ENCODE measurements at places on chromosomes 13 and 19. TPM values are rescaled to one million over a fixed set of nuclear protein-coding genes. Genes with fewer than 3 reads are reported as not detected.

DNA sequence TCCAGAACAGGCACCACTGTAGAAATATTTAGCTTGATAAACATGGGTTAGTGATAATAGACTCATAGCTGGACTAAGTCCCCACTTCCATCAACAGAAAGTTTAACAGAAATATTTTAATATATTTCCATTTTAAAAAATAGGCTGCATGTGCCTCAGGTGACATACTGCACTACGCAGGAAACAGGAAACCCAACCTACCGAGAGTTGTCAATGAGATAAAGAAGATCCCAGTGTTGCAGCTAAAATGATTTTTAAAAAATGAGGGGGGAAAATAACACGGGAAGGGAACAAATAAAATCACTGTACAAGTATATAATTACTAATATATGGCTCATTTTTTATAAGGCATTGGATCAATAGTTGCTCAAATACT is 154.8 kb downstream of the TBC1D4 start:
- H3K4me3 ChIP-seq, result peak overlapping the region; percentile 86
- H3K4me1 ChIP-seq, result peaks cover 48% of the 10 kb centered on the region
- peaks cover 17% of the 10 kb centered on the region for H3K36me3 ChIP-seq

GRCh38 chr13:46613409-46614049 is 60.6 kb downstream of the LRCH1 start:
- no peak overlapping the region for H3K4me3 ChIP-seq
- peaks cover 23% of the 10 kb centered on the region for H3K4me1 ChIP-seq

The ATP8A2 gene
- 0.11 TPM for total RNA-seq

The C13orf46 gene
- 0.27 TPM for total RNA-seq

The ZNF382 gene
- 8.8 TPM for total RNA-seq

DNA sequence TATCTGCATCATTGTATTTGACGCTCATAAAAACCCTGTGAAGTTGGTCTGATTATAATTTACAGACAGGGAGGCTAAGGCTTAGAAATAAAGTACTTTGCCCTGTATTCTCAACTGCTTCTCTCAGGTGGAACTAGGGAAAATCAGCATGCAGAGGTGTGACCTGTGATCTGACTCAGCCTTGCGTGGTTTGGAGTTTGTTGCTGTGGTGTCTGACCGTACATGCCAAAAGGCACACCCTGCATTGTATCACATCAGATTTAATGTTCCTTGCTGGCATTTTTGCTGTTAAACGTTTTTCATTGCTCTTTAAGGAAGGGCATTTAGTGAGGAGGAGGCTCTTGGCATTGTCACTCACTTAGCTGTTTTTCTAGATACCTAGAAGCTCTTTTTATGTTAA is 58.8 kb upstream of the C1QTNF9B start:
- H3K27me3 ChIP-seq, result peaks cover 8% of the 10 kb centered on the region
- H3K4me1 ChIP-seq, result peaks cover 24% of the 10 kb centered on the region
- H3K4me3 ChIP-seq, result no peak overlapping the region
- no peak overlapping the region for H3K27ac ChIP-seq

The IGFL1 gene
- not detected for total RNA-seq

DNA sequence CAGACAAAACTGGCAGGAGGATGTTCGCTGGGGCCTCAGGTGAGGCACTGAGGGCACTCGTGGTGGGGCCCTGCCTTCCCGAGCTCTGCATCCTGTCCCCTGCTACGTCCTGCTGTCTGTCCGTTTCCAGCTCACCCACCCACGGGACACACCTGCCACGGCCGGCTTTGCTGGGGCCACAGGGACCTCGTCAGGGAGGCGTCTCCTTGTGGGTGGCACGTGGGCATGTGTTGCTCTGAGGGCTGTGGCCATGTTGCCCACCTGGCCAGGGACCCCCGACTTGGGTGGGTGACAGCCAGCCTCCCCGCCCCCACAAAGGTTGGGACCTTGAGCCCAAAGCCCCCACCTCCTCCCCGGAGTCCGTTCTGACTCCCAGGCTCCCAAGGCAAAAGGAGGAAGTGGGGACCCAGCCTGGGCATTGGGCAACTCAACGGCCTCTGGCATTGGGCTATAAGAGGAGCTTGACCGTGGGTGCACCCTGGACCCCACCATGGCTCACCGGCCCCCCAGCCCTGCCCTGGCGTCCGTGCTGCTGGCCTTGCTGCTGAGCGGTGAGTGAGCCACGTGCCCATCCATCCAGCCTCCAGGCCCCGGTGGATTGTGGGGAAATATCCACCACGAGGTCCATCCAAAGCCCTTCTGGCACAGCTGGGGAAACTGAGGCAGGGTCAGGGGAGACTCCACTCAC is at the start of gene PRTN3:
PRTN3 (plus strand) TSS at position 481 of the 688 bp plus-strand sequence; CDS start at position 491, 10 bp downstream.
- H3K4me1 ChIP-seq, result peaks cover 3% of the 10 kb centered on the region
- no peak within 1 kb of the TSS for H3K27ac ChIP-seq

- no peaks in the 10 kb centered on the region for H3K36me3 ChIP-seq
- peak overlapping the region; percentile 67 for H3K4me3 ChIP-seq
- peaks cover 15% of the 10 kb centered on the region for H3K27me3 ChIP-seq
- no peak for DNase-seq
- H3K4me1 ChIP-seq, result peaks cover 10% of the 10 kb centered on the region
Observed at GRCh38 chr13:110875241-110875640, 39.6 kb downstream of the ANKRD10 start.

The TMEM59L gene
- not detected for total RNA-seq

The WTIP gene
- total RNA-seq, result 1.0 TPM

The ZNF677 gene
- 1.6 TPM for total RNA-seq

DNA sequence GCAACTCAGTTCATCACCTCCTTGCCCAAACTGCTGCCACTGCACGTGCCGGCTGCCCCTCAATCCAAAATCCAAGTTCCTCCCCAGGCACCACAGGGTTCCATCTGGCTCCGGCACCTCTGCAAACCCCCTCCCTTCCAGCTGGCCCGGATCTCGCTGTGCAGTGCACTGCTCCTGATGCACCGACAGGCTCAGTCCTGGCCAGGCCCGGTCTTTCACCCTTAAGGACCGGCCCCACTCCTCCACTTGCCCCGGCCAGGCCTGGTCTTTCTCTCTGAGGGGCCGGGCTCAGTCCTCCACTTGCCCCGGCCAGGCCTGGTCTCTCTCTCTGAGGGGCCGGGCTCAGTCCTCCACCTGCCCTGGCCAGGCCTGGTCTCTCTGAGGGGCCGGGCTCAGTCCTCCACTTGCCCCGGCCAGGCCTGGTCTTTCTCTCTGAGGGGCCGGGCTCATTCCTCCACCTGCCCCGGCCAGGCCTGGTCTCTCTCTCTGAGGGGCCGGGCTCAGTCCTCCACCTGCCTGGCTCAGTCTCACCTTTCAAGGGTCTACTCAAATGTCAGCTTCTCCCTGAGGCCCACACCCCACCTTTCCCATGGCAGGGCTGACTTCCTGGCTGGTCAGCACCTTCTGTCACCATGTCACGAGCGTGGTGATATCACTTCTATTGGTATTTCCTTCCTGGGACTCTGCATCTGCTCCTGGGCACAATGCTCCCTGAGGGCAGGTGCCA is 6.9 kb downstream of the ZNF787 start:
- H3K27me3 ChIP-seq, result no peaks in the 10 kb centered on the region
- no peak for DNase-seq
- H3K27ac ChIP-seq, result no peak overlapping the region

The RASAL3 gene
- total RNA-seq, result 107 TPM

The UPK1A gene
- 0.59 TPM for total RNA-seq

The KLHL1 gene
- not detected for total RNA-seq

DNA sequence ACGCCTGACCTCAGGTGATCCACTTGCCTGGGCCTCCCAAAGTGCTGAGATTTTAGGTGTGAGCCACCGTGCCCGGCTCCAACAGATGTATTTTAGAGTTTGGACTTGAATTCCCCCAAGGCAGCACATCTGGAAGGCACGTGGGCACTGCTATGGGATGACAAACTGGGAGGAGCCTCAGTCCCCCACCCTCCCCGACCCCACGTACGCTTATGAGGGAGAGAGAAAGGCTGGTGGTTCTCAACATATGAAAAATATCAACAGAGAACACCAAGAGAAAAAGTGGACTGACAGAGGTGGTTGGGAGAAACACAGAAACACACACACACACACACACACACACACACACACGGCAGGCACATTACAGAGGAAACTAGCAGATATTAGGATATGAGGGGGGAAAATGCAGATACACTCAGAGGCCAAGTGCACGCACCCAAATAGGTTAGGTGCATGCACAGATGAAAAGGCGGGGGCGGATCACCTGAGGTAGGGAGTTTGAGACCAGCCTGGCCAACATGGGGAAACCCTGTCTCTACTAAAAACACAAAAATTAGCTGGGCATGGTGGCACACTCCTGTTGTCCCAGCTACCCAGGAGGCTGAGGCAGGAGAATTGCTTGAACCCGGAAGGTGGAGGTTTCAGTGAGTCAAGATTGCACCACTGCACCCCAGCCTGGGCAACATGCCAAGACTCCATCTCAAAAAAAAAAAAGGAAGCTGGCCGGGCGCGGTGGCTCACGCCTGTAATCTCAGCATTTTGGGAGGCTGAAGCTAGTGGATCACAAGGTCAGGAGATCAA is 3.2 kb downstream of the STX10 start:
- no peak for DNase-seq
- peaks cover 15% of the 10 kb centered on the region for H3K4me1 ChIP-seq

The ZIM2 gene
- not detected for total RNA-seq

DNA sequence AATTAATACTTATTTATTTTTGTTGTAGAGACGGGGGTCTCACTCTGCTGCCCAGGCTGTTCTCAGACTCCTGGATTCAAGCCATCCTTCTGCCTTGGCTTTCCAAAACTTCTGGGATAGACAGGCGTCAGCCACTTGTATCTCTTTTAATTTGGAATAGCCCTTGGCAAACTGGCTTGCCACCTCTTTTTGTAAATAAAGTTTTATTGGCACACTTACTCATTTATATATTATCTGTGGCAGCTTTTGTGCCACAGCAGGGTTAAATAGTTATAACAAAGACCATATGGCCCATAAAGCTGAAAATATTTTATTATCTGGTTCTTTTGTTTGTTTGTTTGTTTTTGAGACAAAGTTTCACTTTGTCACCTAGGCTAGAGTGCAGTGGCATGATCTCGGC is 30.5 kb downstream of the BBC3 start:
- no peak overlapping the region for H3K4me3 ChIP-seq
- H3K36me3 ChIP-seq, result peaks cover 58% of the 10 kb centered on the region
- no peaks in the 10 kb centered on the region for H3K27me3 ChIP-seq
- no peak overlapping the region for H3K27ac ChIP-seq

DNA sequence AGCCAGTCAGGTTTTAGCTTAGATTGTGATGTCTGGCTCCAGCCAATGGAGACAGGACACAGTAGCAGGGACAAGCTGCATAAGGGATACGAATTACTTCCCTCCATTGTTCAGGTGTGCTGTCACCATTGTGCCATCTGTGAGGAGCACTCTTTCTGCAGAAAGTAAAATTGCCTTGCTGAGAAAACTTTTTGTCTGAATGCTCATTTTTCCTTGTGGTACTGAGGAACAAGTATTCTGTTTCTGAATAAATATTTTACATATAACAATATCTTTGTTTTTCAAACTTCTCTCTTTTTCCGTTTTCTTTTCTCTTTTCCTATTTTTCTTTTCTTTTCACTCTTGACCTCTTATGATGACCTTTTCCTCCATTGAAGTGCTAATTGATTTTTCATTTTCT is 10.2 kb downstream of the SLC10A2 start:
- H3K4me3 ChIP-seq, result no peak overlapping the region
- no peaks in the 10 kb centered on the region for H3K4me1 ChIP-seq
- no peaks in the 10 kb centered on the region for H3K36me3 ChIP-seq
- DNase-seq, result no peak
- no peak overlapping the region for H3K27ac ChIP-seq

GRCh38 chr13:76992548-76993001 is 694 bp downstream of the CLN5 start:
- H3K4me1 ChIP-seq, result peaks cover 33% of the 10 kb centered on the region
- DNase-seq, result no peak
- H3K27ac ChIP-seq, result peak overlapping the region; percentile 90

DNA sequence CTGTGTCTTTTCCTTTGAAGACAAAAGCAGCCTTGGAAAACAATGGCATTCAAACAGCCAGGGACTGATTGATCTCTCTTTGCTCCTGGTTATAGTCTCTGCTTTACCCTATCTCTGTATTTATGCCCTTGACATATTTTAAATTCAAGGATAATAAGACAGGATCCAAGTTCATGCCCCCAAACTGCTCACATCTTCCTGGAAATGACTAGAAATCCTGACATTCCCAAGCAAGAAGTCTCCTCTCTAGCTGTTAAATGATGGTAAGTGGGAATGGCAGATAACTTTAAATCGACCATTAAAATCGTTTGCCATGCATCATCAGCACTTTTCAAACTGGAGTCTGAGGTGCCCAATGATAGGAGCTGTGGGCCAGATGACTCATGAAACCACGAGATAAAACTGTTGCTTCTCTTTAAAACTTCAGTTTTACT is 435.6 kb downstream of the FOXO1 start:
- DNase-seq, result no peak
- no peaks in the 10 kb centered on the region for H3K36me3 ChIP-seq
- H3K27me3 ChIP-seq, result no peaks in the 10 kb centered on the region

DNA sequence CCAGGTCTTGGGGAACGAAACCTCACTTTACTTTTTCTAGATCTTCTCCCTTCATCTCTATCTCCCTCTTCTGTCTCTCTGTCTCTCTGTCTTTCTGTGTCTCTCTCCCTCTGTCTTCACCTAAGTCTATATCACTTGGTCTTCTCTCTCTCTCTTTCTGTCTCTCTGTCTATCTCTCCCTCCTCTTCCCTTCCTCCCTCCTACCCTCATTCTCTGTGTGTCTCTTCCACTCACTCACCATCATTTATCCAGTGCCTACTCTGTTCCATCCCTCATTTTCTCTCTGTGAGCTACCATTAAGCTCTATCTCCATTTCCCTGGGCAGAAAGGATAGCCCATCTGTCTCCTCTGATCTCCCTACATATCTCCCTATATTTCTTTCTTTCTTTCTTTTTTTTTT is 32.2 kb upstream of the FBL start:
- no peak overlapping the region for H3K4me3 ChIP-seq
- no peak overlapping the region for H3K27ac ChIP-seq
- H3K27me3 ChIP-seq, result no peaks in the 10 kb centered on the region

DNA sequence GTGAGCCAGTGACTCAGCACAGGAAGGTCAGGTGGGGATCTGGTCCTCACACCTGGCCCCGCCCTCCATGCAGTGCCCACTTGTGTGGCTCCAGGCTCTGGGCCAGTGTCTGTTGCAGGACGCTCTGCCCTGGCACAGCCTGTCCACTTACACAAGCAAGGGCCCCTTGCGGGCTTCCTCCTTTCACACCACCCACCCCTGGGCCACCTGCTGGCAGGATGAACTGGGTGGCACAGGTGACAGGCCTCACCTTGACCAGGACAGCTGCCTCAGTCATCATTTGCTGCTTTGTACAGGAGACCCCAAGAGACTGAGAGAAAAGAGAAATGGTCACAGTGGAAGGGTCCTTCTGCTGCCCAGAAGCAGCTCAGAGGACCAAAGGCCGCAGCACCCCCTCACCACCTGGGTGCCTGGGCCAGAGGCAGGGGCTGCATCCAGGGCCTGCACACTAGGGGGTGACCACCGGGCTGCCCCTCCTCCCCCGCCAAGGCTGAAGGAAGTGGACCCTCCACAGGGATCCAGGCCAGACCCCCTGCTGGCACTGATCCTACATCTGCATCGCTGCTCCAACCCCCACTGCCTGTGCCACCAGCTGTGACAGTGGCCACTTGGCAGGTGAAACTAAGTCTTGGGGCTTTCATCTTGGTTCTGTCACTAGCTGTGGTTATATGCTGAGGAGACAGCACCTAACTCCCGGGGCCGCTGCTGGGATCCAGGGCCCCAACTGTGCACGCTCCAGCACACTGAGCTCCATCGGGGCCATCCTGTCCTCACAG is 110.3 kb downstream of the TUBA3C start:
- no peaks in the 10 kb centered on the region for H3K4me1 ChIP-seq
- DNase-seq, result no peak
- H3K36me3 ChIP-seq, result no peaks in the 10 kb centered on the region
- no peak overlapping the region for H3K27ac ChIP-seq
- H3K4me3 ChIP-seq, result no peak overlapping the region

Data from activated T-helper 2 cell treated with anti-CD3 and anti-CD28 coated beads, Interferon-gamma antibody, Interleukin-2, Interleukin-4, amounts not matched to agents 10 μg/mL and 5 μg/mL and 100 μg/mL, durations not matched to agents 14 hours and 24 hours and 36 hours (primary cell).